Fibroblast of gingiva (primary cell): ENCODE measurements at places on chromosomes 16 and 17.

GRCh38 chr16:77459534-77460254, 24.9 kb upstream of the ADAMTS18 start:
- DNase-seq = peak; percentile 6

DNA sequence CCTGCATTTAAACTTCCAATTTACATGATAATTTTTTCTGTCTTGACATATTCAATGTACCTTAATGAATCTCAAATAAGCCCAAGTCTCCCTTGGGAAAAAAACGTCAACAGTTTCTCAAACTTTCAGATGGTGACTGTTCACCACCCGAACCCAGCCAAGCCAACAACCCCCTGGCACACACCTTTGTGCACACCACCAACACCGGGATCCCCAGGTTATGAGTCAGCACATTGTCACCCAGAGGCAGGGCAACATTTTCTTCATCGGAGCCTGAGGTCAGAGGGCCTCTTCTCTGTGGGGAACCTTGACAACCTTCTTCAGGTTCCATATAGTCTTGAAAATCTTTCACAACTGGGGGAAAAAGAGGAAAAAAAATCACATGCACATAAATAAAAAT, 15.5 kb downstream of the DYNC1LI2 start:
- no peak for DNase-seq

GRCh38 chr16:89700649-89701424, 668 bp downstream of the SPATA2L start:
- DNase-seq = no peak

DNA sequence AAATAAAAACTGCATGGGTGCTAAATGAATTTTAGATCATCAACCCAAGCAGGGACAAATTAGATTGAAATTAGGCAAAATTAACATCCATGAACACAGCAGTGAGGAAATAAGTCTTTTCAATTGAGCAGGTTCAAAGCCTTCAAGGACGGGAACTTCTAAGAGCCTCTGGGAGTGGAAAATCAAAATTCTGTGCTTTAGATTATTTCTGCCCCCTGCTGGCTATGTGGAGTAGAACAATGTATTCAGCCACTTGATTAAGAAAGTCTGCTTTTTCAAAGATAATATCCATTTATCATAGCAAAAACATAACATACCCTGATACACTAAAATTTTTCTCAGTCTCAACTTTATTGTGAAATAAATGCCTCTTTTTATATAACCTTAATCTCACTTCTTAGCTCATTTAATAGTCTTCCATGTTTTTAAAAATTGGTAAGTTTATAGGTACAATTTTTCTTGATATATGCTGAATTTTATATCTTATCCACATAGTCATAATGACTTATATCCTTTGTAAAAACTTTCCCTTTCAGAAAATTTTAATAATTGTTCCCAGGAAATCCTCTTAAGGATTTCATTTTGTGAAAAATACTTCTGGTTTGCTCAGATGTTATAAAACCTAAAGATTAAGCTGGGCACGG, 28.1 kb upstream of the NOL11 start:
- peak; percentile 59 for DNase-seq

GRCh38 chr16:6375465-6376075, 957.1 kb upstream of the RBFOX1 start:
- DNase-seq = no peak

DNA sequence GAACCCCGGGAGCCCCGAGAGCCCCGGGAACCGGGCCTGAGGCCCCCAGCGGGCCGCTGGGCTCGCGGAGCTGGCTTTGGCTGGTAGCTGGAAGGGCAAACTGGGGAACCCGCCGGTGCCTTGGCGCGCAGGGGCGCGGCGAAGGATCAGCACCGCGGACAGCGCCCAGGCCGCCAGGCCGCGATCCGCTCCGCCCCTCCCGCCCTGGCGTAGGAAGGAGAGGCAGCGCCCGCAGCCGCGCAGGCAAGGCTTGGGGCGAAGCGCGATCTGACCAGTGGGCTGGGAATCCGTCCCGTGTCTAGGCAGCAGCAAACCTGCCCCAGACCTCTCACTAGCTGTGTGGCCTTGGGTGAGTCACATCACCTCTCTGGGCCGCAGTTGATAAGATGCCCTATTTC, 331 bp upstream of the CCDC92B start:
- DNase-seq = peak; percentile 42

DNA sequence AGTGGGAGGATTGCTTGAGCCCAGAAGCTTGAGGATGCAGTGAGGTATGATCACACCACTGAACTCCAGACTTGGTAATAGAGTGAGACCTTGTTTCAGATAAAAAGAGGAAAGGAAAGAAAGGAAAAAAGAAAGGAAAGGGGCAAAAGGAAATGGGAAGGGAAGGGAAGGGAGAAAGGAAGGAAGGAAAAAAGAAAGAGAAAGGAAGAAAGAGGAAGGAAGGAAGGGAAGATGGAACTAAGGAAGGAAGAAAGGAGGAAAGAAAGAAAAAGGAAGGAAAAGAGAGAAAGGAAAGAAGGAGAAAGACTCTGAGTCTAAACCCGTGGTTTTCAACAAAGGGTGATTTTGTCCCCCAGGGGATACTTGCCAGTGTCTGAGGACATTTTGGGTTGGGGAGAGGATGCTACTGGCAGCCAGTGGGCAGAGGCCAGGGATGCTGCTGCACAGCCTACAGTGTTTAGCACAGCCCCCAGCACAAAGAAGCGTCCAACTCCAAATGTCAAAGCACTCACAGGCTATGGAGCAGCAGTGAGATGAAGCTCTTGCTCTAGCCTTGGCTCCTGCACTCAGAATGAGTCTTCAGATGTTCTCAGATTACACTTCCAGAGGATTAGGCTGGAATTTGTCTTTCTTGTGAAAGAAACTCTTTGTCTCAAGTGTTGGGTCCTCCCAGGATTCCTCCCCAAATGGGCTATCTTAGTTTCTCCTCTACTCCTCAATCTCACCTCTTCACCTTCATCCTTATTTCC, 64.2 kb downstream of the BMERB1 start:
- DNase-seq = peak; percentile 64

- no peak for DNase-seq
Observed at GRCh38 chr17:50699410-50699809, 8.3 kb downstream of the ANKRD40 start.

GRCh38 chr16:85857406-85857805, 41.6 kb upstream of the IRF8 start:
- no peak for DNase-seq

DNA sequence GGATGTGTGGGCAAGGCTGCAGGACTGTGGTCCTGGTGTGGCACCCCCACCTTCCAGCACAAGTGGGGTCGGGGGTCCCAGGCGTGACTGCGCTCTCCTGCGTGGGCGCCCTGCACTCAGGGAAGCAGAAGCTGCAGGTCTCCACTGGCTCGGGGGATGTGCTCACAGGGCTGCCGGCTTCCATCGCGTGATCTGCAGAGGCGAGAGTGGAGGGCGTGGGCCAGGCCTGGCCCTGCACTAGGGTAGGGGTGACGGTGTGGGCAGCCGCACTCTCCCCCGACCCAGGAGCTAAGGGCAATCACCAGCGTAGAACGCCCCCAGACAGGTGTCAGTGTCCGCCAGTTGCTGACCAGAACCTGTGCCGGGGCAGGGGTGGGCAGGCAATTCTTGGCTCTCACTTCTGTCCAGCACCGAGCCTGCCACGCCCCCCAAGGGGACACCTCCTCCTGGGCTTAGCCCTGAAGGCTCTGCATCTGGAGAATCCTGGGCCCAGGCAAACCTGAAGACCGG, 32.3 kb downstream of the TNFRSF13B start:
- DNase-seq = no peak
